GM23338 (cell line): ENCODE measurements at places on chromosomes 11 and 22. TPM values are rescaled to one million over a fixed set of nuclear protein-coding genes. Genes with fewer than 3 reads are reported as not detected.

SERPIND1 gene
- total RNA-seq: not detected in 2 replicates

DNA sequence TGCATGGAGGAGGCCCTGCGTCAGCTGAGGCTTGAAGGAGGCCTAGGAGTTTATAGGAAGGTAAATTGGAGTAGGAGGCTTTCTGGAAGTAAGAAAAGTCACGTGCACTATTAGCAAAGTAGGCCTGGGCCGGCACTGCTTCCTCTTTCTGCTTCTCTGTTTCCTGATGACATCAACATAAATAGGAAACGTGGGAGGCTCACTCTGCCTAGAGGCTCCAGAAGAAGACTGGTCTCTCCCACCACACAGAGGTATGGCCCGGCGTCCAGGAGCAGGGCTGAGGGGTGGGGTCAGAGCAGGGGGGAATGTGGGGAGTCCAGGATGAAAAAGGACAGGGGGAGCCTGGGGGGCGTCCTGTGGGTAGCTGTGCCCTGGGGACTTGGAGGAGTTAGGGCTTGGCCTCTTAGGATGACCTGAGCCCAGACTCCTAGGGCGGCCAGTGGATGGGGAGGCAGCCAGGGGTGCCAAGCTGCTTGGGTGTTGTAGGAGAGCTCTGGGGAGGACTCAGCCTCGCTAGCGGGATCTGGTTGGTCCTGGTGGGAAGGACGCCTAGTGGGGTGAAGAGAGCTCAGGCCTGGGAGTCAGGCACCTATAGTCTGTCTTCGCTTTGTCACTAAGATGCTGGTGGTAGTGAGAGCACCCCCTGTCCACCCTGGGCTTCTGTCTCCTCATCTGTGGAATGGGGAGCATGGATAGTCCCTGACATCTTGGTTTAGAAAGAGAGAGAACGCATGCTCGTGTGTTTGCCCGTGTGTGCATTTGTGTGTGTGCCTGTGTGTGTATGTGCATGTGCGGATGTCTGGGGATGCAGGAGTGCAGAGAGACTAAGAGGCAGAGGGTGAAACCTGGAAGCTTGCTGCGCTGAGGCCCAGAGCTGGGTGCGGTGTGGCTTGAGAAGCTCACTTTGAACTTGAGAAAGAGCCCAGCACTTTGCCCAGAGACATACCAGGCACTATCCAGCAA is at the start of gene CSF2RB:
CSF2RB (plus strand) TSS at position 202 of the 963 bp plus-strand sequence. CDS start 8,580 bp downstream, outside the sequence.
- no peak for DNase-seq
- peaks cover 13% of the 10 kb centered on the region for H3K4me1 ChIP-seq
- no peaks in the 10 kb centered on the region for H3K36me3 ChIP-seq
- peaks cover 41% of the 10 kb centered on the region for H3K27me3 ChIP-seq
- no peak within 1 kb of the TSS for H3K4me3 ChIP-seq

- H3K36me3 ChIP-seq: no peaks in the 10 kb centered on the region
- no peaks in the 10 kb centered on the region for H3K27me3 ChIP-seq
- no peak for DNase-seq
- peaks cover 20% of the 10 kb centered on the region for H3K4me1 ChIP-seq
Measured at GRCh38 chr11:9625728-9626127, 38.1 kb upstream of the SWAP70 start.

GRCh38 chr11:85299258-85299942 is 327.7 kb downstream of the DLG2 start:
- no peaks in the 10 kb centered on the region for H3K4me1 ChIP-seq
- no peak overlapping the region for H3K27ac ChIP-seq
- no peaks in the 10 kb centered on the region for H3K36me3 ChIP-seq
- DNase-seq: peak; percentile 12

NAALADL1 gene
- total RNA-seq: 11.0 and 13.7 TPM in 2 replicates

DRAP1 gene
- 83.0 and 121 TPM in 2 replicates for total RNA-seq

DNA sequence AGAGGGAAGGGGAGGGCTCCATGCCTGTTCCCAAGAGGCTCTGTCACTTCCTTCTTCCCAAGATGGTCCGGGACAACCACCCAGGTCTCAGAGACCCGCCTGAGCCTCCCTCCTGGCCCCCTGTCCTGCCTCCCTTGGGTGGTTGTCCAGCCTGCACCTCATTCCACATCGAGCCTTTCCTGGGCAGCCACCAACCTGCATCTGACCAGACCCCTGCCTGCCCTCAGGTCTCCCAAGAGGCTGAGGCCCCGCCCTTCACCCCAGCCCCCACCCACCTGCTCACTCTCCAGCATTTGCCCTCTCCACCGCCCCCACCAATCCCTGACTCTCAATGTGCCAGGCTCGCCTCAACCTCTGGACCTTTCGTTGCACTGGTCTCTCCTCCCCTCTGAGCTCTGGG is 97.5 kb upstream of the LMO1 start:
- H3K36me3 ChIP-seq: no peaks in the 10 kb centered on the region
- H3K4me3 ChIP-seq: no peak overlapping the region
- no peak overlapping the region for H3K27ac ChIP-seq
- no peaks in the 10 kb centered on the region for H3K4me1 ChIP-seq
- DNase-seq: no peak
- H3K27me3 ChIP-seq: no peaks in the 10 kb centered on the region

DNA sequence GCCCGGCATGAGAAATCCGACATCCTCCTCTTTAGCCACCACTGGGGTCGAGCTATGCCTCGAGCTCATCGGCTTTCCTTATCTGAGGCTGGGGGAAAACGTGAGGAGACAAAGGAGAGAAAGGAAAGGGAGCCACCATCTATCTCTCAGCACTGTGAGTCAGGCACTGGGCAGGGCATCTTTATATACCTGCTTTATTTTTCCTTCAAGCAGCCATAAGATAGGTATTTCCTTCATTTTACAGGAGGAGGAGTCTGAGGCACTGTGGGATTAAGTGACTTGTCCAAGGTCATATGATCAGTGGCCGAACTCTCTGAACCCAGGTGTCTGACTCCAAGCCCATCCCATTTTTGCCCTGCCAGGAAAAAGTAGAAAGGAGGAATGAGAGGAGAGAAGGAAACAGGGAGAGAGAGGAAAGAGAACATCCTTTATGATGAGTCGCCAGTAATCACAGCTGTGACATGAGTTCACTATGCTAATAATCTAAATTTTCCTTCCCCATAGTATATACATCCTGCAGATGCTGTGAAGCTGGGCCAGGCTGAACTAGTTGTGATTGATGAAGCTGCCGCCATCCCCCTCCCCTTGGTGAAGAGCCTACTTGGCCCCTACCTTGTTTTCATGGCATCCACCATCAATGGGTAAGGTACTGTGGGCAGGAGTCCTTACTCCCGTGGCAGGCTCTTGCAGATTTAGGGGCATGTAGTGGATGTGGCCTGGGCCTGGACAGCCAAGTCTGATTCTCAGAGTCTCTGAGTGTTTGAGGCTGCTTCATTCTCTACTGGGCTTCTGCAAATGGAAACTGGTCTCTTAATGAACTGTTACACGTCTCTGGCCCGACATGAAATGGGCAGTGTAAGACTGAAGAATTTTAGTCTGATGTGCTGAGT is 21.8 kb downstream of the NAT10 start:
- no peak for DNase-seq
- no peaks in the 10 kb centered on the region for H3K27me3 ChIP-seq
- no peak overlapping the region for H3K27ac ChIP-seq
- no peaks in the 10 kb centered on the region for H3K4me1 ChIP-seq
- peaks cover 68% of the 10 kb centered on the region for H3K36me3 ChIP-seq
- H3K4me3 ChIP-seq: no peak overlapping the region

AIFM3 gene
- total RNA-seq: 0.45 and 1.7 TPM in 2 replicates

PATE4 gene
- not detected in 2 replicates for total RNA-seq

GALNT18 gene
- 10.8 and 12.2 TPM in 2 replicates for total RNA-seq
